ENCODE measurements at places on chromosomes 4 and X.

DNA sequence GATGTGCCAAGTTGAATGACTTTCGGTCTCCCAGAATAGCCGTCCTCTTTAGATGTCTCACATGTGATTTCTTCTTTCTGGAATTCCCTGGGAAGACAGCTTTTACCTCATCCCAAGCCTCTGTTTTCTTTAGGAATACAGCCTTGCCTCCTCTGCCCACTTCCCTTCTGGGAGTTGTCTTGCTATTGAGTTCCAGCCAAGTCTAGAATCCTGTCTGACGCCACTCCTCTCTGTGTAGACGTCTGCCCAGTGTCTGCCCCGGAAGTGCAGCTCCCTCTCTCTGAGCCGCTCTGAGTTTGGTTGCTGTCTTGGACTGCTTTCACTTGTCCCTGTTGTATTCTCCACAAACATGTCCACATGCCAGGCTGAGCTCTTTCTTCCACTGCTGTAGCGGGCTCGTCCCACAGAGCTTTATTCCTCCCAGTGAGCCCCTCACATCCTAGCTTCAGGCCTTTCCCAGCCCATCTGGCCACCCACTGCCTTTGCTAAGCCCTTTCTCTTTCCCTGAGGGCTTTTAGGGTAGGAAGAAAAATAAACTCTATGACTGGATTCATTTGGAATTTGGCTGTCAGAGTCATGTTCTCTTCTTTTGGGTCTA is 9.0 kb upstream of the IGFBP7 start:
- peak; percentile 99 for DNase-seq

DNA sequence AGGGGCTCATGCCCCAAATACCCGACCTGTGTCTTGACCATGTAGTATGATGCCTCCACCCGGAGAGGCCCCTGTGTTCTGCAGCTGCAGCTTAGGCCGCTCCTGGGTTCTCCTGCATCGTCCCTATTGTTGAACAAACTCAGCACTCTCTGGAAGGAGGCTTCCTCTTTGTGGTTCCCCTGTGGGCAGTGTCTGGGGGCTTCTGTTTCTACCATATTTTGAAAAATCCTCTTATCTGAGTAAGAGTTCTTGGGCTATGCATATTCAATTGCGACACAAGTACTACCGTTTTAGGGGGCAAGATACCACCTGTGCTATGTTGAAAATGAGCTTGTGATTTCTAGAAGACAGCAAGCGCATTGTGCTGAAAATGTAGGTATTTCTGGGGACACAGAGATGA is 276.6 kb downstream of the DHRSX start:
- DNase-seq = no peak

DNA sequence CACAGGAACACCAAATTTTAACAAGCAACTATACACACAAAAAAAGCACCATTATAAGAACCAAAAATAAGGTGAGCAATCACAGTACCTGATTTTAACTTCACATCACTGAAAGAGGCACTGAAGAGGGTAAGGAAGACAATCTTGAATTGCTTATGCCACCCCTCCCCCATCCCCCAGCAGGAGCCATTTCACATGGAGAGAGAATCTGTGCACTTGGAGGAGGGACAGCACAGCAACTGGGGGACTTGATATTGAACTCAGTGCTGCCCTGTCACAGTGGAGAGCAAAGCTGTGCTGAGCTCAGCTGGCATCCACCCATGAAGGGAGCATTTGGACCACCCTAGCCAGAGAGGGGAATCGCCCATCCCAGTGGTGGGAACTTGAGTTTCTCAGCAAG is 56.0 kb downstream of the NUDT11 start:
- no peak for DNase-seq

DNA sequence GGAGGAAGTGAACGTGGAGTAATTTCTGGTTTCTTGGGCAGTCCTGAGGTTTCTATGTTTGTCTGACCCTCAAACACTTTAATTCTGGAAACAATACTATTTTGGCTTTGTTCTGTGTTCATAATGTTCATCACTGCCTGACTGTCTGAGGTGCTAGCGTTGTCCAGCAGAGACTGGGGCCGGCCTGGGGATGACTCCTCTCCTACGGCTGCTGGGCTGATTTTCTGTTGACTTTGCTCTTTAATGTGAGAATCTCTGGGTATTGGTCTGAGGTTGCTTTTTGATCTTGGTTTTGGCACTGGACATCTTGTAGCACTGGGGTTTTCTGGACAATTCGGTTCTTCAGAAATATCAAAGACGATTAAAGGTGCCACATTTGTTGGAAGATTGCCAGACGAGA is 75.8 kb downstream of the RPS3A start:
- no peak for DNase-seq

DNA sequence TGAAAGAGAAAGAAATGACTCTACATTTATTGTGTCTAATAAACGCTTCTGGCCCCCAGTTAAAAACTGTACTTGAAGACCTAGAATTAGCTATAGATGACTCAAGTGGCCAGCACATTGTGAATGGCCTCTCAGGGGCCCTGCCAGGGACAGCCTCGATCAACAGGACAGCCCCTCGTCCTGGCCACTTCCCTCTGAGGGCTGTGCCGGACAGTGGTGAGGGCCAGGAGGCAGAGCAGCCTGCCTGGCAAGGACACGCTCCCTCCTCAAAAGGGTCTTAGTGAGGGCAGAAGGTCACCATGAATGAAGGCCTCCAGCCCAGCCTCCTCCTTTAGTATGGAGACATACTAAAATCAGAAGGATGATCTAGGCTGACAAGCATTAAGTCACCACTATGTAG is 16.5 kb downstream of the RNF212 start:
- no peak for DNase-seq

- no peak for DNase-seq
Measured at GRCh38 chr4:30181512-30181911, 538.7 kb upstream of the PCDH7 start.

DNA sequence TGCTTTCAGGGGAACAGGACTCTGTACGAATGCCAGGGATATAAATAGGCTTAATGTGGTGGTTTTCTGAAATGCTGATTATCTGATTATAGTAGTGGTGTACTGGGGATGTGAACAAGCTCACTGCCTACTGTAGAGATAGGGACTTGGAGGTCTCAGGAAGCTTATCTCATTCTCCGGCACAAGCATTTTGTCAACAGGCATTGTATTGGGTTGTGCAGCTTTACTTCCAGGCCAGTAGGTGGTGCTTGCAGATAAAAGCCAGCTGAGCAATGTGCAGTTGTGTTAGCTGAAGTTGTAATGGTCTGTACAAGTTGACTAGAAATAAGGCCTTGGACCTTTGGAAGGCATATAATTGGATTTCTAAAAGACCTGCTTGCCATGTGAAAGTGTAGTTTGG is 49.5 kb upstream of the TMLHE start:
- DNase-seq = peak; percentile 11

GRCh38 chr4:151530230-151530629 is 121.3 kb downstream of the FHIP1A start:
- peak; percentile 26 for DNase-seq

- no peak for DNase-seq
Measured at GRCh38 chr4:36198068-36198808, 46.1 kb downstream of the ARAP2 start.

DNA sequence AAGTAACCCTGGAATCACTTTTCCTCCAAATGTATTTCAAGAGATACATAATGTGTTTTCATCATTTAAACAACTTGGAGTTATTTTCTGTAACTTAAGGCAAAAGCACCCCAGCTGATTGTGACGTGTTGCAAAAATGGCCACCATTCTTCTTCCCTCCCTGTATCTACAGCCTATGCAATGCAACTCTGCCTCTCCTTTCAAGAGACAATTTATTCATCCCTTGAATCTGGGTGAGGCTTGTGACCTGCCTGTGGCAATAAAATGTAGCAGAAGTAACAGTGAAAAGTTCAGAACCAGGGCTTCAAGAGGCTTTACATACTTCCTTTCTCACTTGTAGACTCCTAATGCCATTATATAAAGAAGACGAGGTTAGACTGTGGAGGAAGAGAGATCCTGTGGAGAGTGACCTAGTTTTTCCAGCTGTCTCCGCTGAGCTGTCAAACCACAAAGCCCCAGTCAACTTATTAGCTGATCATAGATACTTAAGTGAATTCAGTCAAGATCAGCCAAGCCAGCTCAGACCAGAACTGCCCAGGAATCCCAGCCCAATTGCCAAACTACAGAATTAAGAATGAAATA is 81.0 kb upstream of the KLF3 start:
- no peak for DNase-seq

DNA sequence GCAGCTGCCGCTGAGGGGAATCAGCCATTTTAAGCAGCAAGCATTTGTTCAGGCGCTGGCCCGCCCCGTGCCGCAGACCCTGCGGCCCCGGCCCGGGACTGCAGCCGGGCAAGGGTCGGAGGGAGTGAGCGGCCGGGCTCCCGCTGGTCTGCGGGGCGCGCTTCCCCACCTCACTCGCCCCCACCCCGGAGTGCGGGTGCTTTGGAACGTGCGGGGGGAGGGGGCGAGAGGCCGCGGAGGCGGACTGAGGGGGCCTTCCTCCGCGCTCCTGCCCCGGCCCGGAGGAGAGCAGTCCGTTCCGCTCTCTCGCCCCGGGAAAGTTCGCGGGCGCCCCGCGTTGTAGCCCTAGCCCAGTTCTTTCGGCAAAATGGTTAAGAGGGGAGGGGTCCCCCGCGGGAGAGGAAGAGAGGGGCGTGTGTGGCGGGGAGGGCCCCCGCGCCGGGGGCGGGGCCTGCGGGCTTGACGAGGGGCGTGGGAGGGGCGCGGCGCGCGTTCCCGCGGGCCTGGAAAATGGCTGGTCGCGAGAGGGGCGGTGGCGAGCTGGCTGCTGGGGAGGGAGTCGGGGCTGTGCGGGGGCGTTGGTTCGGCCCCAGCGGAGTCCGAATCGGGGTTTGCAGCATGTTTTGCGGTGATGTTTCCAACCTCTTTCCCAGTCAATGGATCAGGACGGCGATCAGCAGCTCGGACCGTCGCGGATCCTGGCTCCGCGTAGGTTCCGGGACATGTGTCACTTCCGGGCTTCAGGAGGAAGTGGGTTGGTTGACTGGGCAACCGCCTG is 942 bp downstream of the ING2 start:
- peak; percentile 88 for DNase-seq

DNA sequence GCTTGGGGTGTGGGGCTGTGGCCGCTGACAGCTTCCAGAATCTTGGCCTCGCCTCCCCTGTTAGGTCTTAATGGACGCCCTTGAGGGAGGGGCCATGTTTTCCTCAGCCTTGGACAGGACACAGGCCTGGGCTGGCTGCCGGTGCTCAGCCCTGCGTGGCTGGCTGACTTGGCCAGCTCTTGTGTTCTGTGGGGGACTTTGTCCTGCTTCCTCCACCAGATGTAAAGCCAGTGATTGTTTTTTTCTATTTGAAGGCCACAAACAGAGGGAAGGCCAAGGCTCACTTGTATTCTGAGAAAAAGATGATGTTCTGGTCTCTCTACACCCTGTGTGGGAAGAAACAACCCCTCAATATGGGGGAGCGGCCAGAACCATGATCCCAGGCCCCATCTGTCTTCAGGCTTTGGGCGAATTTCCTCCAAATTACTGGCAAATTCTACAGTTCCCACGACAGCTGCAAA is 71.3 kb downstream of the HTRA3 start:
- DNase-seq = no peak
